ENCODE measurements at places on chromosomes 2 and 18.

- no peak for DNase-seq
Observed at GRCh38 chr2:167279810-167280209, 391.5 kb downstream of the XIRP2 start.

GRCh38 chr2:157509744-157510143 is 65.9 kb upstream of the CYTIP start:
- DNase-seq = no peak

DNA sequence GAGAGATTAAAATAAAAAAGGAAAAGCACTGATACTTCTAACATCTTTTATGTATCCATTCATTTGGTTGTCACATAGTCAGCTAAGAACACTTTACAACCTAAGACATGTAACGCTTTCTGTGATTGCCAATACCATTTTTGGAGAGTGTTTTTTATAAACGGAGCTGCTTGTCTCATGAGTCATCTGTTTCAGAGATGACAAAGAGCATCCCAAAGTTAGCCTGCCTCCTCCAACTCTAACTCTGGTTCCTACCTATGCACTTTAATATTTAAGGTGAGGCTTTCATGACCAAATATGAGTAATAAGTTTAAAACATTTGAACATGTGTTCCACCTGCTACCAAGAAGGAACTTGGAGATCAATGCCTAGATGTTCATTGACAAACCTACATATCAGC is 260.1 kb upstream of the SMIM21 start:
- DNase-seq = no peak

GRCh38 chr2:231033147-231034132 is 3.9 kb upstream of the C2orf72 start:
- no peak for DNase-seq

DNA sequence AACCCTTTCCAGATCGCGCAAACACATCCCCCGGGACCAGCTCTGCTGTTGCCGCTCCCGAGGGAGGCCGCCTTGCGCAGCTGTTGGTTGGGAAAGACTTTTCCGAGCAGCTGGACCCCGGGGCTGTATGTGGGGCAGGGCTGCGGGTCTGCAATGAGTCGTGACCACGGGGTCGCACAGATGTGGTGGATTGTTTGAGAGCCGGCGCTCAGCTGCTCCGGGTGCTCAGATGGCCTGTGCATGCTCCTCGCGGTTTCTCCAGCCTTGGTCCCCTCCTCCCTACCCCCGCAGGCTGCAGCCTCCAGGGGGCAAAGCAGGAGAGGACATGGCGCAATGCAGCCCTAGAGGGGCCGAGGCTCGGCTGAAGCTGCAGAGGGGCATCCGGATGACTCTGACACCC is 105.2 kb upstream of the OTOS start:
- DNase-seq = no peak

Measured in lung microvascular endothelial cell (primary cell).